ENCODE measurements at places on chromosomes 12 and 14.

DNA sequence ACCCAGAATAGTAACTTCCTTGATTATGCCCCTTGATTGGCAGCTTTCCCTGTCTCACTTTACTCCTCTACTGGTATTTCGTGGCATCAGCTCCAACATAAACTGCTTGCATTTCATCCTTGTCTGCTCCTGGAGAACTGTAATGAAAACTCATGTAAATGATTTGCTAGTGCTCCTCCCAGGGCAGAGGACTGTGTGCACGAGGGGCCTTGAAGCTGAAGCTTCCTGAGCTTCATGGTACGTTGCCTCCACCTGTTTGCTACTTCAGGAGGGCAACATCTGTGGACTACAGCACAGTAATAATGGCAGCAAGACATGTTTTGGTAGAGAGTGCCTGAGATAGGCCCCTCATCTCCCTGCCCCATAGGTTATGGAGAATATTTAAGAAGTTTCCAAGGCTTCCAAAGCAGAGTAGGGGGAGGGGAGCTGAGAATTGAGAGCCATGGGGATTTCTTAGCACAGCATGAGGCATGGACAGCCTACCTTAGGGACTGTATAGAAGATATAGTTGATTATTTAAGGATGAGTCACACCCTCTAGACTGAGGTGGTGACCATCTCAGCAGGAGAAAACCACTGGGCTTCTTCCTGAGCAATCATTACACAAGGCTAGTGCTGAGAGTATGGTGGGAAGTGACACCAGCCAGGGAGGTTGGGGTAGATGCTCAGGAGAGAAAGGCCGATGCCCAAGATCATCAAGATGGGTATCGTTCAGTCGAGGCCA lies 29.5 kb downstream of the CCDC198 start:
- no peak for DNase-seq

DNA sequence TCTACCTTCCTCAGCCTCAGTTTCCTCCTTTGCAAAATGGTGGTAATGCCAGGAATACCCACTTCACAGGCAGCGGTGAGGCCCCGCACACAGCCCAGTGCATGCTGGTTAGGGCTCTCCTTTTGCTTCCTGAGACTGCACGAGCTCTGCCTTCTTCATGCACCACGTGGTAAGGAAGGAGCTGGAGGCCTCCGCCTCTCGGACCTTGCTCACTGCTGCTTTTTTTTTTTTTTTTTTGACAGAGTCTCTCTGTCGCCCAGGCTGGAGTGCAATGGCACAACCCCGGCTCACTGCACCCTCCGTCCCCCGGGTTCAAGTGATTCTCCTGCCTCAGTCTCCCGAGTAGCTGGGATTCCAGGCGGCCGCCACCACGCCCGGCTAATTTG lies 18.1 kb downstream of the TAMALIN start:
- no peak for DNase-seq

GRCh38 chr12:102769323-102769916 lies 147.6 kb downstream of the PAH start:
- no peak for DNase-seq

DNA sequence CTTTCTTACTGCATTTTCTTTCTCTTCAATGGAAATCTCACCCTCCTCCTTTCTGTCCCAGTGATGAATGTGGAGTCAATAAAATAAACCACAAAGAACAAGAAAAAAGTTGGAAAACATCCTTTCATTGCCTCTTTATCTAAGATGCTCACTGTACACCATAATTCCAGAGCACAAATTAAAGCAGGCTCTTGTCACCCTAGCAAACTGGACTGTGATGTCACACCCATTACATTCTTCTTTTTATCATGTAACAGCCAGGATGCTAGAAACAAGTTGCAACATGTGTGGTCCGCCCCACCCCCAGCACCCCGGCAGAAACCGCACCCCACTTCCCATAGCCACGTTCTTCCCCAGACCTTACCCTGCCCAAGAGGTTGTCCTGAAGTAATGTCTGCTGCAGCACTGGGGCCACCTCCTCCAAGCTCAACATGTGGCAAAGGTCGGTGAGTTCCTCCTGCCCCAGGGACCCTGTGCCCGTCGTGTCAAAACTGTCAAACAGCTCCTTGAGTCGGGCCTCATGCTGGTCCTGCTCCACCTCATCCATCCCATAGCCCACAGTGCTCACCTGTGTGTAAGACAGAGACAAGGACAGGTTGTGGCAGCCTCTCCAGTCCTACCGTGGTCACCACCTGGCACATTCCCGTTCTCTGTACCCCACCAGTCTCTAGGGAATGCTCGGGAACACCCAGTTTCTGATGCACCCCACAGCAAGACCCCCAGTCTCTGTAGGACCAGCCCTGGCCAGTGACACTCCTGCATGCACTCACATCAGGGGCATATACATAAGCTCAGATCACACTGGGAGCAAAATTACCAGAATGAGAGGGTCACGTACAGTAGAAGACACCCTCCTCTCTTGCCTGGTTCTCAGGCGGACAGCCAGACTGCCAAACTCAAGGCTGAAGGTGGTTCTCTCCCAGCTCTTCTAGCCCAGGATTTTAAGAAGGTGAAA lies 9.2 kb downstream of the NIN start:
- no peak for DNase-seq

DNA sequence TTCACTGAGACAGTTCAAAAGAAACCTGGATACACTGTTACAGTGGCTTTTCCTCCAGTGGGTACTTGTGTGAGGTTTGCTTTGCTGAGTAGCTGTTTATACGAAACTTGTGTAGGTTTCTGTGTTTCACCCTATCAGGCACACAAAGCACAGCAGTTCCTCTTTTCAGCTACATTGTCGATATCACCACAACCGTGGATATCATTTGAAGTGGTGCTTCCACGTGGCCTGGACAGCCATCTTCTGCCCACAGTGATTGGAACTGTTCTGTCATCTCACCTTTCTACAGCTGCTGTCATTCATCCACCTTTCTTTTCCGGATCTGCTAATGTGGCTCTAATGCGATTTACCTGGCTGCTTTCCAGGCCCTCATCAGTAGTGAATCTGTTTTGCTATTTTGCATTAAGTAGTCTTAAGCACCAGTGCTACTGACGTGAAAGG lies 368.8 kb downstream of the SYT1 start:
- no peak for DNase-seq

GRCh38 chr12:69988481-69989321 lies 163.7 kb downstream of the MYRFL start:
- DNase-seq, result no peak

DNA sequence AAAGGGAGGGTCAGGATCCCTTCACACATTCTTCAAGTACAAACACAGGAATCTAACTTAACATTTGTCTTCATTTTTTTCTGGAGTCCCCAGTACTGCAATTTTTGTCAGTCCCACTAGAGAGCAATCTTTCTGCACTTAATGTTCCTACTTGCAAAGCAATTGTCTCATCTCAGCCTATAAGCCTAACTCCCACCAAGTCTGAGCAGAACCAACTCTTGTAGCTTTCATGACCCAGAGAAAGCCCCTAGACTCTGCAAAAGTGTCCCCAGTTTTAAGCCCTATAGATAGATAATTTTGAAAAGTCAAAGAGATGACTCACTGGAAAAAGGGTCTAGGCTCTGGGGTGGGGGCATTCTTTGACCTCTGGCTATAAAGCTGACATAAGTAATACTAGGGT lies 1.8 kb upstream of the ZBTB39 start:
- DNase-seq, result no peak

DNA sequence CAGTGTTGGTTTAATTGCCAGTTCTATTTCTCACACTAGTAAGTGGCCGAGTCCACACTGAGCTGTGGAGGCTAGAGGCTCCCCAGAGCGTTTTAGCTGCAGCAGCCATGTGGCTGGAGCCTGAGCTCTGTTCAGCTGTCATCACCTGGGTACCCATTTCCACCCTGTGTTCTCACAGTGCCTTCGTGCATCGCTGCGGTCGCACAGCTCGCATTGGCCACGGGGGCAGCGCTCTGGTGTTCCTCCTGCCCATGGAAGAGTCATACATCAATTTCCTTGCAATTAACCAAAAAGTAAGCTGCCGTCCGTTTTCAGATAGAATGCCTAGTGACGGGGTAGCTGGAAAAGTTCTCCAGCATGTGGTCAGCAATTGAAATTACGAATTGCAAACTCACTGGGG lies 15.7 kb downstream of the DDX55 start:
- DNase-seq, result no peak

GRCh38 chr12:69563166-69563762 lies 22.0 kb upstream of the CCT2 start:
- no peak for DNase-seq

DNA sequence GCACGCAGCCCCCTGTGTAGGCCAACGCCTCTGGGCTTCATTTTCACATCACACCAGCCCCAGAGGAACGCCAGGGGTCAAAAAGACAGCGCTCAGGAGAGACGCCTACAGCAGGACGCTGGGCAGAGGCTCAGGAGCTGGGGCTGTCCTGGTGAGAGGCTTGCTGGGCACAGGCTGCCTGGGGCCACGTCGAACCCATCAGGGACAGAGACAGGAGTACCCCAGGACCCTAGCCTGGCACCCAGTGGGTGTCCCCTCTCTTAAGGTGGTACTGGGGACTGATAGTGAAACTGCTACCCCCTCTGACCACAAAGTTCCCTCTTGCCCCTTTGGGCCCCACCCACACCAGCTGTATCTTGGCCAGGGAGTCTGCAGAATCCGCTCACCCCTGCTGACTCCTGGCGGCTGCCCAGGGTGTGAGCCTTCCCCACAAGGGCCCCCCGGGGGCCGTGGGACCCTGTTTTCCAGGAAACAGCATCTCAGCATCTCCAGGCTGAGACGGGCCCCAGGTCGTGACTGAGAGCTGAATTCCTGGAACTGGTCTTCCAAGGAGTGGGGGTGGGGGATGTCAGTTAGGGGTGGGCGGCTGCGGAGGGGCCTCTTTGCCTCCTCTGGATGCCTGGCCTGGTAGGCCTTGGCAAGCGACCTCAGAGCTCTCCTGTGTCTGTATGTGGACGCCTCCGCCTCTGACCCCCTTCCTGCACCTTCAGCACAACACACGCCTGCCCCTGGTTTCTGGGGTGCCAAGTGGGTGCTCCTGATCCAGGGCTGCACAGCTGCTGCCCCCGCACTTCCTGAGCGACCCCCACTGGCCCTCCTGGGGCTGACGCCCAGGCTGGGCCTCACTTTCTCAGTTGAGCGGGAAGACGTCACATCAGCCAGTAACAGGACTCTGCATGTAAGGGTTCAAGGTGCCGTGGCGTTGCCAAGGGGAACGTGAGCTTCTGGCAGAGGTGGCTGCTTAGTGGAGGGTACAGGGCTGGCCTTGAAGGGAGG lies 321.9 kb upstream of the RTL1 start:
- no peak for DNase-seq

DNA sequence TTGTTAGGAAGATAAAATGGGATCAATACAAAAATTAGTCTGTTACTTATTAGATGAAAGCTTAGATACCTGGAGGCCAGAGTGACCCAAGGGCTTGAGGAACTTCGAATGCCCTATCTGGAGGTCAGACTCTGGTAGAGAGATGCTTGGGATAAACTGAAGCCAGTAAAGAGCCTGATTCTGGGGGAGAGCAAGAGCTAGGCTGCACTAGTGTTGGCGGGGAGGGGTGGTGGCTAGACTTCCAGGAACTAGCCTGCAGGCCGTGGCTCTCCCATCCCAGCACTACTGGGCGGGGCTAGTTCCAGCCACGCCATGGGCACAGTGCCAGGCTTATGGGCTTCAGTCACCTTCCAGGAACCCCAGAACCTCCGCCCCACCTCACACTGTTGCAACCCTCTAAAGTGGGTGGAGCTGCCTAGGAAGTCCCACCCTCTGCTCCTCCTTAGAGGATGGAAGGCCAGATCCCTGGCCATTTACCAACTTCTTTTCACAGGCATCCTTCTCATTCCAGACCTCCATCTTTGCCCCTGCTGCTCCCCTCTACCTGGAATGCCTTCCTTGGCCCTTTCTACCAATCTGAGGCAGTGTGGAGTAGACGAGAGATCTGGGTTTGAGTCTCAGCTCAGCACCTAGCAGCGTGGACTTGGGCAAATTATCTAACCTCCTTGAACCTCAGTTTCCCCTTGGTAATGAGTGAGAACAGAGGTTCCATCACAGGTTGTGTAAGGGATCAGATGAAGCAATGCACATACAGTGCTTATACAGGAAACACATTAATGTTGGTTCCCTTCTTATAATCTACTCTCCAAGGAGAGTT lies 6.3 kb upstream of the NFE2 start:
- no peak for DNase-seq

DNA sequence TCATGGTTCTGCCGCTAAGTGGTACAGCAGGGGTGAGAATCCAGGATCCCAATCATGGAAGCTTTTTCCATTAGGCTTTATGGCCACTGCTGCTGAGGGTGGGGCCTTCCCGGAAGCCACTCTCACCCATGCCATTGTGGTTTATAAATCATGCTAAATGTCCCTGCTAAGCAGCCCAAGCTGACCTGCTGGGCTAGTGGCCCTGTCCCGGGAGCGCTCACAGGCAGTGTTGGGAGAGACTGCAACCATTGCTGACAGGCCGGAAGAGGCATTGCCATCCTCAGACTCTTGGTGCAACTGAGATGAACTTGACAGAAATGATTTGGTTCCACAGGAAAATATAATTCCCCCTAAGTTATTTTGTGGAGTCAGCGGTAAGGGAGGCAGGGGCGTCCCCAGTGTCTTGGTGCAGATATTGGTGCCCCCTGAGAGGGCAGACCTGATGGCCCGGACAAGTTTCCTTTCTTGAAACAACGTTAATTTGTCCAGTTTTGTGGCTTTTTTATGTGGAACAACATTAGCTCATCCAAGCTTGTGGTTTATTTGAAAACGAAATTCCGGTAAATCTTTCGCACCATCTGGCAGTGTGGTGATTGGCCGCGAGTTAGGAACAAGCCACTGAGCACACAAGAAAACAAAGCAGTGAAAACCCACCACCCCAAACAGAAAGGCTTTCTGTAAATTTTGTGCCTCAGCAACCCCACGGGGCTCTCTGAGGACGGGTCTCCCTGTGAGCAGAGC lies 82.3 kb downstream of the SSPN start:
- DNase-seq, result no peak

DNA sequence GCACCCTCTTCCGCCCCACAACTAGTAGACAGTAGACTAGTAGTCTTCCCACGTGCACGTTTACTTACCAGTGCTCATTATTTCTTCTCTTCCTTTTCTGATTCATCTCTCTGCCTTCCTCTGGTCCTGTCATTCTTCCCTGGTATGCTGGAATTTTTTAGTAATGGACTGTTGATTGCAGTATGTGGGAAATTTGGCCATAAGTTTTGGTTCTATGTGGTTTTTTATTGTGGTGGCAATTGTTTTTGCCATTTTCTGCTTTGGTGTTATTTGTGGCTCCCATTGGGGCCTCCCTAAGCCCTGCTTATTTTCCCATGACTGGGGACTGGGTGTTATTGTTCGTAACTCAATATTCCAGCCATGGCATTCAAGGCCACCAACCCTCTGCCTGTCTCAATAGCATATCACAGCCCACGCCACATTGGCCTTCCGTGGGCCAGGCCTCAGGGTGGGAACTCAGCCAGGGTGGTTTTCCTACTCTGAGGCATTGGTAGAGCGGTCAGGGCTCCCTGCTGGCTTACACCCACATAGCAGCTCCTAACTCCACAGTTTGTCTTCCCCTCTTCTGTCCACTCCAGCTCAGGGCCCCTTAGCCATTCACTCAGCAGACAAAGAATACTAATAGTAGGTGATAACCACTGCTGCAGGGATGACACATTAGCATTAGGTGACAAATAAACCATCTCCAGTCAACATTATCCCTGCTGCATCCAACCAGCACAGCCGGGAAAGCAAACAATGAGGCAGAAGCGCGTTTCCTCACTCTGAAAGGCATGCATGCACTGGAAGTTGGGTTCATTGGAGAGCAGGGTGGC lies 321.5 kb downstream of the CACNA1C start:
- no peak for DNase-seq

All from stimulated activated CD4-positive, alpha-beta T cell treated with anti-CD3 and anti-CD28 coated beads, TNF-alpha, amount 100 ng/mL, for 24 hours (primary cell).